Mesothelial cell of epicardium (in vitro differentiated cells): ENCODE measurements at places on chromosomes 4 and X. TPM values are rescaled to one million over a fixed set of nuclear protein-coding genes. Genes with fewer than 3 reads are reported as not detected.

The AR gene
- 7.1 to 7.7 TPM (median 7.2 TPM) in 3 replicates for total RNA-seq

The HPSE gene
- total RNA-seq, result 0.80 to 1.0 TPM (median 0.97 TPM) in 3 replicates

The SMPX gene
- total RNA-seq, result 2.7 to 3.5 TPM (median 3.1 TPM) in 3 replicates

The RBM46 gene
- total RNA-seq, result 0.33 to 0.43 TPM (median 0.36 TPM) in 3 replicates

The TAF7L gene
- total RNA-seq, result 0.36 to 0.53 TPM (median 0.45 TPM) in 3 replicates

The KLHL4 gene
- total RNA-seq, result 4.9 to 5.2 TPM (median 5.0 TPM) in 3 replicates

The RAB39B gene
- total RNA-seq, result 1.6 to 1.9 TPM (median 1.7 TPM) in 3 replicates

The TCEAL6 gene
- total RNA-seq, result not detected in 3 replicates

The MAGEA12 gene
- not detected in 3 replicates for total RNA-seq
